NCI-H1694 (cell line): ENCODE measurements at places on chromosomes 1 and 21.
A peak's percentile ranks its signal among the peaks of the same experiment; 100 is the strongest.

DNA sequence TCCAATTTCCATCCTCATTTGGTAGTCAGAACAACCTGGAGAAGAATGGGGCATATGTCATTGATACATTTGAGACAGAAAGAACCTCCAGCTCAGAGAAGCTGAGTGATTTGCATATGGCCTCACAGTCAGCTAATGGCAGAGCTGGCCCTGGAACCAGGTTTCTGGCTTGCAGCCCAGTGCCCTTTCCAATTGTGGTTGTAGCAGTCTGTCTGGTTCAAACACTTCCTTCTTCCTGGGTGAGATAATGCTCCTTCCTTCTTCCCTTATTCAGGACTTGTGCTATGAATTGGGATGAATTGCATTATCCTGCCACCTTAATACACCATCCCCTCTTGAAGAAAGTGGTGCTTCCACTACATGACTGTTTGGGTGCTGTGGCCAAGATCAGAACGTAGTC lies 24.2 kb downstream of the SLC5A9 start:
- DNase-seq, result peak; percentile 54

DNA sequence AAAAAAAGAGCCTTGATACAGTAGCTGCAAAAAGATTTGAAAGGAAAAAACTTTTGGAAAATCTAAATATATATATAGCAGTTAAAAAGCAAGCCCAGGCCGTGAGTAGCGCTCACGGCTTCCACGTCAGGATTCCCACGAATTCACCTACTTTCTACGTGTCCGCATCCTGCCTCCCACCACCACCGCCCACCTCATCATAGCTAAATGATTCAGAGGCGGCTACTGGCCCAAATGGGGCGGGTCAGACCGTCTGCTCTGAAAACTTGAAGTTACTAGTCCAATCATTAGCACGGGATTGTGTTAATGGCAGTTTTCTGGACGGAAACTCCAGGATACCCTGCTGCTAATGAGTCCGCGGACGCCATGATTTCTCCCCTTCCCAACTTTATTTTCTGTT lies 1.3 kb upstream of the CCSAP start:
- no peak for DNase-seq

- DNase-seq, result peak; percentile 82
Observed at GRCh38 chr21:8988696-8989095, 1532.7 kb upstream of the TPTE start.

DNA sequence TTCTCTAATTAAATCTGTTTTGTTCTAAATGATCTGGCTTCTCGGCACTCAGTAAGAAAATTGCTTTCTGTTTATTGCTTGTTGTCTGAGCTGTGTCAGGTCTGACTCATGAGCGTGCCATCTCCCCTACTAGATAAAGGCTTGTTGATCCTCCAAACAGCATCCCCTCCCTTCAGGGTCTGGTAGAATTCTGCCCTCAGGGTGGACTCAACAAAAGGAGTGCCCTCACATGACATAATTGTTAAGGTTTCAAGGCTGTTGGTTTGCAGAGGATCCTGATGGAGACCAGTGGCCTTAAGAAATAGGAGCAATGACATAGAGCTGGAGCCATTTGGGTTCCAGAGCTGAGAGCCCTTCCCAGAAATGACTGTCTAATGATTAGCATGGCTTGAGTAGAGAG lies 36.0 kb upstream of the ATP2B4 start:
- DNase-seq, result no peak

- peak; percentile 28 for DNase-seq
Observed at GRCh38 chr1:23657659-23658275, 33.8 kb upstream of the RPL11 start.

- no peak for DNase-seq
Observed at GRCh38 chr1:20735581-20736111, 3.1 kb upstream of the SH2D5 start.
